ENCODE measurements at places on chromosomes 11 and 22.

- DNase-seq: no peak
These were observed 45.8 kb downstream of the ELFN2 start for GRCh38 chr22:37381489-37381888.

- no peak for DNase-seq
These were observed 29.7 kb upstream of the ANO1 start for GRCh38 chr11:70048279-70049024.

DNA sequence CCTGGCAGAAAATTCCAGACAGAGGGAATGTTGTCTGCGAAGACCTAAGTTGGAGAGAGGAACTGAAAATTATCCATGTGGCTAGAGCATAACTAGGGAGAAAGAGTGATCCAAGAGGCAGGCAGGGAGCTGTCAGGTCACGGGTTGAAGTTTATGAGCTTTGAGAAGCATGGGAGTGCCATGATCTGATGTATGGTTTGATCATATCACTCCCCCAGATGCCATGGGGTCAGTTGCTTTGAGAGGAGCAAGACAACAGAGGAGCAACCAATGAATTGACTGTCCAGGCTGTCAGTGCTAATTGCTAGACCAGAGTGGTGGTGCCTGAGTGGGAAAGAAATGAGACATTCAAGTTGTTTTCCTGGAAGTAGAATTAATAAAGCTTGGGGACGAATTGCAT lies 54.0 kb downstream of the CYB5R2 start:
- DNase-seq: no peak

DNA sequence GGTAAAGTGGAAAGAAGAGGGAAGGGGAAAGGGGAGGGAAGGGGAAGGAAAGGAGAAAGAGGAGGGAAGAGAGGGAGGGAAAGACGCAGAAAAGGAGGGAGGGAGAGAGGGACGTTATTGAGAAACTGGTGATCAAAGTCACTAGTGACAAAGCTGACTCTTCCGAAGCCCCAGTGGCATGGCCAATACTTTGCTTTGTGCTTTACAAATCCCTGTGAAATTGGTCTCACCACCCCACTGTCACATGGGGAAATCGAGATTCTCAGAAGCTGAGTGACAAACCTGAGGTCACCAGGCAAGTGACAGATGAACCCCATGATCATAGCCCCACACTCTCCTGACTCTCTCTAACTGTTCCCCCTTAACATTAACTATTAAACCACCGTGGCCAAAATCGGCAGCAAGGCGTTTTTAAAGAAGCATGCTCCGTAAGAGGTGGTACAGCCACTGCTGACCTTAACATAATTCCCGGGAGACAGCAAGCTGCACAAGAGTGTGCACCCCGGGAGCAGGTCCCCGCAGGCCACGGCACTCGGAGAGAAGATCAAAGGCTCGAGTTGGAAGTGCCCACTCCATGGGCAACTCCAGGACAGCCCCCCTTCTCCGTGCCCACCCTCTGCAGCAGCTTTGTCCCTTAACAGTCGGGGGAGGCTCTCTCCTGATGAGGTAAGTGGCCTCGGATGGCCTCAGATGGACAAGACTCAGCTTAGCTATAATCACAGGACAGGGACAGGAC lies 34.8 kb downstream of the CELSR1 start:
- no peak for DNase-seq
